Hematopoietic multipotent progenitor cell treated with erythropoietin and hydrocortisone succinate and interleukin-3 and kit ligand, for 6 days (in vitro differentiated cells): ENCODE measurements at places on chromosomes 12 and 14.

GRCh38 chr14:95045106-95045701 is 112.1 kb downstream of the DICER1 start:
- no peak for DNase-seq

GRCh38 chr14:63578300-63578699 is 35.1 kb upstream of the PPP2R5E start:
- no peak for DNase-seq

- no peak for DNase-seq
These were observed 124.8 kb downstream of the PLCZ1 start for GRCh38 chr12:18612971-18613370.

DNA sequence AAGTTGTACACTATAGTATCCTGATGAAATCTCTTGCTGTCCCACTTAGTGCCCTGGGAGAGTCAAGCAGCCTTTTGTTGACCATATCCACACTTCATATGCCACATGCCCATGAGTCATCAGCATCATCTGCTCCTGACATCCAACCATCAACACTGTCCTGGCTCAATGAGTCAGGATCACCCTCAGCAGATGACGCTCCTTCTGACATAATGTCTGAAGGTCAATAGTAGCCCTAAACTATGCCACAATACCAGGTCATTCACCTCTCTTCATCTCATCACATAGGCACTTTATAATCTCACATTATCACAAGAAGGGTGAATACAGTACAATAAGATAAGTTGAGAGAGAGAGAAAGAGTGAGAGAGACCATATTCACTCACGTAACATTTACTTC is 369.0 kb upstream of the FAR2 start:
- no peak for DNase-seq

- DNase-seq = no peak
These were observed 128.0 kb downstream of the NUAK1 start for GRCh38 chr12:106010741-106011140.

GRCh38 chr14:68694516-68695235 is 98.2 kb downstream of the ZFP36L1 start:
- DNase-seq = peak; percentile 55
